CD4-positive, alpha-beta T cell treated with Interleukin-17A for 1 hour (primary cell): ENCODE measurements at places on chromosomes 1 and 21.

- no peak for DNase-seq
These were observed 24.4 kb downstream of the SNAP47 start for GRCh38 chr1:227759341-227760300.

GRCh38 chr1:194043984-194044755, 857.8 kb upstream of the B3GALT2 start:
- no peak for DNase-seq

DNA sequence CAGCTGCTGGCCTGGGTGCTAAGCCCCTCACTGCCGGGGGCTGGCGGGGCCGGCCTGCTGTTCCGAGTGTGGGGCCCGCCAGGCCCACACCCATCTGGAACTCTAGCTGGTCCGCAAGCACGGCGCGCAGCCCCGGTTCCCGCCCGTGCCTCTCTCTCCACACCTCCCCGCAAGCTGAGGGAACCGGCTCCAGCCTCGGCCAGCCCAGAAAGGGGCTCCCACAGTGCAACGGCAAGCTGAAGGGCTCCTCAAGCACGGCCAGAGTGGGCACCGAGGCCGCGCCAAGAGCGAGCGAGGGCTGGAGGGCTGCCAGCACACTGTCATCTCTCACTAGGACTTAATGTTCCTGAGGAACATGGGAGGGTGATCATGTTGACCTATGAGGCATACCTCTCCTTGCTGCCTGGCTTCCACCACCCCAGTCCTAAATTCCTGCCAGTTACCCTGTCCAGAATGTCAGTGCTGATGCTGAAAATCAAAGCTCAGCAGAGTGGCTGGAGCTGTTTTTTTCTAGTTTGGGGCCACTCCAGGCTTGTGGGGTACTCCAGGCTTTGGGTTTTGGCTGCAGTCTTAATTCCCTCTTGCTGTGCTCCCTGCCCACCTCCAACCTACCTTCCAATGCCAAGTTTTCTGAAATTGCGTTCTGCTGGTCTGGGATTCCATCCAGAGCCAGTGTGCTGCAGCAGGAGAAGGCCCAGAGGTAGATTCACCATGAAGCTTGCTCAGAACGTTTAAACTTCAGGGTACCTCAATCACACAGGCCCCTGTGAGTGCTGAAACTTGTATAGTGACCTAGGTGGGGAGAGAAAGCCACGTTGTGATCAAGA, 44.2 kb upstream of the LPGAT1 start:
- no peak for DNase-seq

GRCh38 chr1:203663294-203663693, 36.7 kb downstream of the ATP2B4 start:
- DNase-seq = no peak

- no peak for DNase-seq
These were observed 44.4 kb downstream of the ATP2B4 start for GRCh38 chr1:203671047-203671446.

- no peak for DNase-seq
These were observed 45.9 kb upstream of the KIF26B start for GRCh38 chr1:245108909-245109308.

DNA sequence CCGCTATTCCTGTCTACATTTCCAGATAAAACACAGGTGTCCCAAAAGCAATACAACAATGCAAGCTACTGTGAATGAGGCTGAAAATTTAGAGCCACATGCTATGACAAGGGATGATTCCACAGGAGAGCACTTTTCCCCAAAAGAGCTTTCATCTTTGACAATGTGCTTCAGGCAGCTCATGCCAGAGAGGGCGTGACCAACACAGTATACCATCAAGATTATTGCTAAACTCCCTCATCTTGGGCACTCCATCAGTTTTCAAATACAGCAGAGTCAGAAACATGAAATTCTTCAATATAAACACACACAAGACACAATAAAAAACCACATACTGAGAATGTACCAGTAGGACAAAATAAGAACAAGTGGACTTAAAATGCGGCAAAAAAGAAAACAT, 6.7 kb downstream of the GON4L start:
- no peak for DNase-seq

DNA sequence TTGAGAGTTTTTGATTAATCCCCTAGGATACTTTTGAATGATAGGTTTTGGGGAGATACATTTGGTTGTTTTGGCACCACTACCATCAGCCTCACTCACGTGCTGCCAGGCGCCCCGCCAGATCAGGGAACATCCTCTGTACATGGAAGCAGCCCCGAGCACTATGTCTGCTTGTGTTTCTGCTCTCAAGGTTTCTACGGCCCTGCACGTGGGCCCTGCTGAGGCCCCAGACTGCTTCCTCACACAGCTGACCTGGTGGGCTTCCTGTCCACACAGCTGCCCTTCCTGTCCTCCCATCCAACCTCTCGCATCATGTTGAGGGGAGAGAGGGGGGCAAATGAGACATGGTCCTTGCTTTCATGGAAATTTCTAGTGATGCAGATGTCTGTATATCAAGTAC, 20.0 kb downstream of the ADARB1 start:
- DNase-seq = no peak

DNA sequence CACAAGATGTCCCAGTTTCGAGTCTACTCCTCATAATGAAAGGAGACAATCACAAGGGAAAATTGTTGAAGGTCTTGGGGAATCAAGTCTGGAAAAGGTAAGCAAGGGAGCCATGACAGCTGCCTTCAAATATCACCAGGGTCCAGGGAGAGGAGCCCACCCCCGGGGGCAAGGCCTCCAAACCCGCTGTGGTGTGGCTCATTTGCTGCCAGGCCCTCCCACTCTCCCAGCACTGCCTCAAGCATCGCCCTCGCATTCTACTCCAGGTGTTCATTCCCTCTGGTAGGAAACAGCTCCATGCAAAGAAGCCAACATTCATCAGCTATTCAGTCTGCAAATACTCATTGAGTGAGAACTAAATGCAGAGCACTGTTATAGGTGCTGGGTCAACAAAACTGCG, 8.6 kb downstream of the S100A9 start:
- no peak for DNase-seq

DNA sequence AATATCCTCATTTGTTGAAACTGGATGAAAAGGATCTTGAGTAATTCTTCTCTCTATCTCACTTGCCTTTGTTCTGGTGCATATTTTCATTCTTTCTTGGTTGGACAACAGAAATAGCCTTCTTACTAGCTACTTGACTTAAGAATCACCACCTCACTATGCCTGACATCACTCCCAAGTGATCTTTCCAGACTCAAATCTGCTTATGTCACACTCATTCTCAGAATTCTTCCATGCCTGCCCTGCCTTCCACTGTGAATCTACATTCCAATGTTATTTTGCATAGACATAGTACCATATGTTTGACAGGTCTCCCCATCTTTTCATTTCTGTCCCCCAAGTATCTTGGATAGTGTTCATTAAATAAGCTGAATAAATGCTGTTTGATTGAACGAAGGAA, 78.5 kb upstream of the DPYD start:
- DNase-seq = no peak
